ENCODE measurements at places on chromosomes 16 and 17.

DNA sequence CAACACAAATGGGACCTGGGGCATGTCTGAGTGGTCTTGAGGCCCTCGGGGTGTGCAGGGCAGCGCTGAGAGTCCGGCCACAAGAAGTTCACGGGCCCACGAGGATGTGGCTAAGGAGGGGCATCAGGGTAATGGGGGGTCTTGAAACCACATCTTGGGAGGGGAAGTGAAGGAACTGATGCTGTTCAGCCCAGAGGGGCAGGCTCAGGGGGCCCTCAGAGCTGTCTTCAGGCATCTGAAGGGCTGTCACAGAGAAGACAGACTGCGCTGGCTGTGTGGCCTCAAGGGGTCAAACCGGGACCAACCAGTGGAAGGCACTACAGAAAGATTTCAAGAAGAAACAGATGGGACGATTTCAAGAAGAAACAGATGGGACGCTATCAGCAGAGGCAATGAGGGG lies 45.1 kb downstream of the ZNF423 start:
- no peak for DNase-seq

DNA sequence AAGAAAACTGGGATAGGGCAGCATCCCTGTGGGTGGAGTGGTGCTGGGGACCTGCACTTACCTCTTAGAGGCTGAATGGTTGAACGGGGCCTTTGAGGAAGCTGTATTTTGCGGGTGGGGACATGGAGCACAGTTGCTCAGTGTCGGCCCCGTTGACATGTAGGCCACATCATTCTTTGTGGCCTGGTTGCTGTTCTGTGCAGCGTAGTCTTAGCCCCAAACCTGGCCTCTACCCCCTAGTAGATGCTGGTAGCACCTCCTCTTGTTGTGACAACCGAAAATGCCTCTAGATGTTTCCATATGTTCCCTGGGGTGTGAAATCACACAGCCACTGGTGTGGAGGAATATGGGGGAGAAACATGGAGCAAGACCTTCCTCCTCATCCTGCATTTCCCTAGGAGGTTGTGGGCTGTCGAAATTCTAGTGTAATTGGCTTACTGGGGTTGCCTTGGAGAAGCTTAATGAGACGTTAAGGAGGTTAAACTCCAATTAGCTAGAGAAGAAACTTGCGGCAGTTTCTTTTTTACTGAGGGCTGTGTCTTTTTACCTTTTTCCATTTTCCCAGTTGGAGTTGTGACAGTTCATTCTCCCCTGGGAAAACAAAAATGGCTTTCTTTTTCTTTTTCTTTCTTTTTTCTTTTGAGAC lies 9.4 kb downstream of the ABCC1 start:
- DNase-seq = peak; percentile 42

- DNase-seq = peak; percentile 46
Measured at GRCh38 chr17:78484271-78485246, 92.6 kb downstream of the DNAH17 start.

- DNase-seq = no peak
Measured at GRCh38 chr17:68861602-68862001, 93.6 kb downstream of the ABCA8 start.

- peak; percentile 63 for DNase-seq
Measured at GRCh38 chr16:24070851-24071250, 185.3 kb upstream of the CACNG3 start.

- DNase-seq = peak; percentile 94
Measured at GRCh38 chr16:84228256-84228838, 11.5 kb downstream of the KCNG4 start.

DNA sequence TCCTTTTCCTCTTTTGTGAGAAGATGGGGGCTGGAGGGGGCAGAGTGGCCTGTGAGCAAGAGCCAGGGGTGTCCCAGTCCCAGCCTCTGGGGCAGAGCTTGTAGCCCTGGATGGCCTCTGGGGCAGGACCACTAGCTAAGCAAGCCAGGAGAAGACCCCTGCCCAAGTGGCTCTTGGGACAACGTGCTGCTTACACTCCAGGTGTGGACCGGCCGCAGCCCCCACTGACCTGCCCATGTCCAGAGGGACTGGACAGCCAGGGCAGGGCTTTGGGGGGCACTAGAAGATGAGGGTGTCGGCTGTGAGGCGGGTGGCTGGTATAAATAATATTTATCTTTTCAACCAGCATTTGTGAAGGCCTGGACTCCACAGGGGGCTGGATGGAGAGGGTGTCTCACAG lies 9.2 kb upstream of the SPPL2C start:
- DNase-seq = no peak

- DNase-seq = peak; percentile 17
Measured at GRCh38 chr16:20740007-20740883, 1.4 kb downstream of the THUMPD1 start.

- DNase-seq = peak; percentile 79
Measured at GRCh38 chr17:36592316-36592715, 637 bp downstream of the DHRS11 start.

DNA sequence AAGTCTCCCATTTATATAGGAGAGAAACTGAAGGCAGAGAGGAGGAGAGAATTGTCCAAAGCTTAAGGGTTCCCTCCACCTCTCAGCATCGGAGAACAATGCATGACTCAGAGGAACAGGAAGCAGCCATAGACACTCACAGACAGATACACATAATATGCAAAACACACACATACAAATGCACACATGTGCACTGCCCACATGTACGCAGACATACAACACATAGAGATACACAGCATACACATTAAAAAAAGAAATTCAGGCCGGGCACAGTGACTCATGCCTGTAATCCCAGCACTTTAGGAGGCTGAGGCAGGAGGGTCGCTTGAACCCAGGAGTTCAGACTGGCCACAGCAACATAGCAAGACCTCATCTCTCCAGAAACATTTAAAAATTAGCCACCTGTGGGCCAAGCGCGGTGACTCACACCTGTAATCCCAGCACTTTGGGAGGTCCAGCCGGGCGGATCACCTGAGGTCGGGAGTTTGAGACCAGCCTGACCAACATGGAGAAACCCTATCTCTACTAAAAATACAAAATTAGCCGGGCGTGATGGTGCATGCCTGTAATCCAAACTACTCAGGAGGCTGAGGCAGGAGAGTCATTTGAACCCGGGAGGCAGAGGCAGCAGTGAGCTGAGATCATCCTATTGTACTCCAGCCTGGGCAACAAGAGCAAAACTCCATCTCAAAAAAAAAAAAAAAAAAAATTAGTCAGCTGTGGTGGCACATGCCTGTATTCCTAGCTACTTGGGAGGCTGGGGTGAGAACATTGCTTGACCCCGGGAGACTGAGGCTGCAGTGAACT lies 11.3 kb downstream of the ERAL1 start:
- no peak for DNase-seq

- DNase-seq = no peak
Measured at GRCh38 chr17:36529121-36529520, 5.5 kb downstream of the MYO19 start.

DNA sequence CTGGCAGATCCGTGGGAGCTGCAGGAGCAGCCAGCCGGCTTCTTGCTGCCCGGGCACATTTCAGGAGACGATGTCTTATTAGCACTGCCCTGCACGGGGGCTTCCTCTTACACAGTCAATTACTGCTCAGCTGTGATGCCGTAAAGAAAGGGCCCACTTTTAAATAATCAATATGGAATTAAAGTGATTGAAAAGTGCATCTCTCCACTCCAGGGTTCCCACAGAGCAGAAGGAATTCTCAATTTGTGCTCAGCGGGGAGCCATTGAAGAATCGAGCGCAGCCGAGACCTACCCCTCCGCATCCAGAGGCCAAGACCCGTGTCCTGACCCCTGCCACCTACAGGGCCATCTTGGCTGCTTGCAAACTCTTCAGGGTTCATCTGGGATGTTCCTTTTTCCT lies 399.4 kb upstream of the C16orf82 start:
- no peak for DNase-seq

- DNase-seq = no peak
Measured at GRCh38 chr16:57278494-57278893, 6.0 kb downstream of the PLLP start.

DNA sequence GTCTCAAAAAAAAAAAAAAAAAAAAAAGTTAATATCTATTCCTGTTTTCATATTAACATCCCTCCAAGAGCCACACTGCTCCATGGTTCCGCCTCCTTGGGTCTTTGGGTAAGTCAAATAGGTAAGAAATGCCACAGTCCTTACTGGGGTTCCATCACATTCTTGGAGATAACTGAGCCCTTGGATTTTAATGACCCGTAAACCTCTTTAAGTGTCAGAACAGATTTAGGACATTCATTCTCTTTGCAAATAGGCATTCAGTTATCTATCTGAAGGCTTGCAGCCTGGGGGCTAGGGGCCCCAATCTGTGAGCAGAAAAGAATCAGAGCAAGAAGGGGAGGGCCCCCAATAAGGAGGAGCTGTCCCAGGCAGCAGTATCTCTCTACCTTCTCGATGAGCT lies 28.0 kb downstream of the MYH13 start:
- DNase-seq = no peak

GRCh38 chr16:83891742-83892141 lies 7.2 kb upstream of the MLYCD start:
- no peak for DNase-seq

- no peak for DNase-seq
Measured at GRCh38 chr17:74962622-74963394, 9.8 kb downstream of the HID1 start.

- peak; percentile 88 for DNase-seq
Measured at GRCh38 chr16:69171325-69172084, 15.5 kb upstream of the SNTB2 start.

DNA sequence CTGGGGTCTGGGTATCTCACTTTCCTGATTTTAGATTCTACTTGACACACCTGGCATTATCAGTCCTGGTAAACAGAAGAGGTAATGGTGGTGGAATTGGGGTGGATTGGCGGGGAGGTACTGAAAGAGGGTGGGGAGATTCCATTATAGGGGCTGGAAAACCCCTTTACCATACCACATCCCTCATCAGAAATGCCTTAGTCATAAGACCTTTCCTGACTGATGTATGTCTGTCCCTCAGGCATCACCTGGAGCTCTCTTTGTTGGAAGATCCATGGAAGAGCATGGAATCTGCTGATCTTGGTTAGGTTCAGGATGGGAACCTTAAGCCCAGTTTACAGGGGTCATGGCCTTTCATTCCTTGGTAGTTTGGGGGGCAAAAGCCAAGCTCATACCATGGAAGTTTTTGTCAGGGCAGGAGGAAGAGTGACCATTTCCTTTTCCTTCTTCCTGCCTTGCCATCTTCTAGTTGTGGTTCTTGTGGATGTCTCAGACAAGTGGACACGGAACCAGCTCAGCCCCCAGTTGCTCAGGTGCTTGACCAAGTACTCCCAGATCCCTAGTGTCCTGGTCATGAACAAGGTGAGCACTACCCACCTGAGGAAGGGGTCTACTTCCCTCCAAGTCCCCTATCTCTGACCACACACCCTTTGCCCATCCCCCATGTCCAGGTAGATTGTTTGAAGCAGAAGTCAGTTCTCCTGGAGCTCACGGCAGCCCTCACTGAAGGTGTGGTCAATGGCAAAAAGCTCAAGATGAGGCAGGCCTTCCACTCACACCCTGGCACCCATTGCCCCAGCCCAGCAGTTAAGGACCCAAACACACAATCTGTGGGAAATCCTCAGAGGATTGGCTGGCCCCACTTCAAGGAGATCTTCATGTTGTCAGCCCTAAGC lies 3.3 kb downstream of the ERAL1 start:
- no peak for DNase-seq

DNA sequence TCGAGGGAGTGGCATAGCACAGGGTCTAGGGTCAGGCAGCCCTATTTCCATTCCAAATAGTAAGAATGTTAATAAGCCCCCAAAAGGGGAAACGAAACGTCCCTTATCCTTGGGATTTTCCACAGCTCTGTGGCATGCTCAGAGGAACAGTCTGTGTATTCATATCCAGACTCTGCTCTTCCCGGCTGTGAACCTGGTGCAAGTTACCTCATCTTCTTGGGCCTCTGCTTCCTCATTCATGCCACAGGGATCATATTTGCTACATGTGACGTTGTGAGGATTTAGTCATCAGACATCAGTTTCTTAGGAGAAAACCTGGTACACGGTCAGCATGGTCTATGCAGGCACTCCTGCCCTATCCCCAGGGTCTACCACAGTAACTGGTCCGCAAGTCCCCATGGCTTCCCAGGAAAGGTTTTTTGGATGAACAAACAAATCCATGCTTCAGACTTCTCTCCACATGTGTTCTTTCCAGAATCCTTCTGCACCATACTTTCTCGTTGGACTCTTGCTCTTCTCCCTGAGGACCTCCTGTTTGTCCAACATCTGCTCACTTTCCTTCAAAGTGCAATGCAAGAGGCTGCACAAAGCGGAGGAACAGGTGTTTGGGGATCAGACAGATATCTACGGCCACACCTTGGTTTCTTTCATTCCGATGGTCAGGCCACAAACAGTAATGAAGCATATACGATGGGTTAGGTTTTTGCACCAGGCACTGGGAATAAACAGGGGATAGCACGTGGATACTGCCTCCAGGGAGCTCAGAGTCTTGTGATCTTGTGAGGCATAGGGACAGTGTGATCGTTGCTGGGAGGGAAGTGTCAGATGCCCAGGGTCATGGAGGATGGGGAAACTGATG lies 17.7 kb downstream of the GLP2R start:
- DNase-seq = no peak

DNA sequence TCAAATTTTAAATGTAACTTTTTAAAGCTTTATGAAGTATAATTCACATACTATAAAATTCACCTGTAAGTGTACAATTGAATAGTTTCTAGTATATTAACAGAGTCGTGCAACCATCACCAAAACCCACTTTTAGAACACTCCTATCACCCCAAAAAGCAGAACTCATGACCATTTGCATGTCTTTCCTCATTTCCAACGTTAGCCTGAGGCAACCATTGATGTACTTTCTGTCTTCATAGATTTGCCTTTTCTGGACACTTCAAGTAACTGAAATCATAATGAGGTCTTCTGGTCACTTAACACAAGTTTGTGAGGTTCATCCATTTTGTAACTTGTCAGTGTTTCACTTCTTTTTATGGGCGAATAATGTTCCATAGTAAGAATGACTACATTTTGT lies 33.2 kb downstream of the METTL16 start:
- DNase-seq = no peak

DNA sequence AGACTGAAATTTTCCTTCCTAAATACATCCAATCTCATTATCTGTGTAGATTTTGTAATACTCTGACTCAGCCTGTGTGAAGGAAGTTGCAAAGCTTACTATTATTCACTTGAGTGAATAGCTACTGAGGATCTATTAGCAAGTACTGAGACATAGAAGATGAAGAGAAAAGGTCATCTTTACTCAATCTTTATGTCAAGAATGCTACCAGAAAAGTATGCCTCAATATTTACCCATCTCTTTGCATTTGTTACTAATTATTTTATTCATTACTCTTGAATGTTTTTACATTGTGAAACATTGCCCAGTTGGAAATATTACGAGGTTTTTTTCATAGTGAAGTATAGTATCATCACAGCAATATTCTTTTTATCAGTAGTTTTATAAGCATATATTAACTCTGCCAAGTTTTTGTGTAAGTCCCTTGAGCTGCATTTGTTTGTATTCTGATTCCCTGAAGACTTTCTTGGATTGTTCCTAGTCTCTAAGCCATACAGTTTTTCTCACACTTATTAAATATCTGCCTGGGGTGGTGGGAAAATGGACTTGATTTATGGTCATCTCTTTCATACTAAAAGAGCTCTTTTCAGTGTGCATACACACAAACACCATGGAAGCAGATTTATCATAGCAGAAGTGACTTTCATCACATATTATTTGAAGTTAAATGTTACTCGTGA lies 110.4 kb downstream of the MRTFB start:
- DNase-seq = peak; percentile 25

- DNase-seq = peak; percentile 61
Measured at GRCh38 chr16:86510465-86511261, at the start of gene FOXF1. Gene FOXF1 (plus strand): TSS chr16:86510527. CDS start chr16:86510570, 43 bp downstream.

- no peak for DNase-seq
Measured at GRCh38 chr16:27485126-27485525, 64.6 kb downstream of the GTF3C1 start.

All from astrocyte of the hippocampus (primary cell).